ENCODE measurements at places on chromosomes 13 and 19.

DNA sequence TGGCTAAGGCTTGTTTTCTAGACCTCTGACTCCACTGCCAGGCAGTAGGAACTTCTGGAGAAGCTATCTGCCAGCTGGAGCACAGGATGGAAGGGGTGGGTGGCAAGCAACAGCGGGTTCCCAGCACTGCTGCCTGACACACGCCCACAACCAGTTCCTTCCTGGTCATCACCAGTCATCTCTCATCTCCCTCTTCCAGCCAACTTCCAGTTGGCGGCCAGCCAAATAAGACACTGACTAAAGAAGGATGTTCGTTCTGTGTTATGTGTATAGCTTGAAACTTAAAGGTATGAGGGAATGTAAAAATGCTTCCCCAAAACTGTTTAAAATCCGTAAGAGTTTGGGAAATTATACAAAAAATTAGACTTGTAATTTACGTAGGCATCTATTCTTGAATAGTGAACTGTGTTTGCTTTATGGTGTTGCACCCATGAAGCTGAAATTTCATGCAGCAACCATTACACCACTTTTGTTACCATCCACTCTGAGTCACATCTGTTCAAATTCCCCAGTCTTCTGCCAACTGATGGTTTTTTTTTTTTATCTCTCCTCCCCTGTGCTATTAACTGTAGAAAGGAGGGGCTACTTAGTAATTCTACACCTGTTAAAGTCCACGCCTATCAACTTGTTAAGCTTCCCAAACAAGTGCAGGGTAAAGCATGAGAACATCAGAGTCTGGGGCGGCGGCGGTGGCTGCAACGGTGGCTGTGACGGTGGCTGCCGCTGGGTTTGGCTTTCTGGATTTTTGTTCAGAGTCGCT lies 86.2 kb upstream of the FRY start:
- DNase-seq = no peak

DNA sequence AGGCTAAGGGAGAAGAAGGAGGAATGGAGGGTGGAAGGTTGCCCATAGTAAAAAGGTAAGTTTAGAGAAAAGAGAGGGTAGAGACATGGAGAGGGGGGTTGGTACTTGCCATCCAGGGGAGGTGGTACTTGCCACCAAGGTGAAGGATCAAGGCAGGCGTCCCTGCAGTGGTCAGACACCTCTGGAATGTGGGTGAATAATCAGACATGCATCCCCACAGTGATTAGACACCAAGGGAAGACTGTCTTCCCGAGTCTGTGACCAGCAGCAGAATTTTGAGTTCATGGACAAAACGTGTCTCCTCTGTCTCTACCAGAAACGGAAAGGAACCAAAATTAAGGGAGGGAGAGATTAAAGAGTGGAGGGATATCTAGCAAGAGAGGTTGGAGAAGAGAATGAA lies 27.1 kb upstream of the IGFL1 start:
- no peak for DNase-seq

GRCh38 chr13:102768909-102769308 lies 4.7 kb downstream of the TEX30 start:
- DNase-seq = no peak

GRCh38 chr19:17116996-17117702 lies 41.6 kb downstream of the MYO9B start:
- DNase-seq = no peak

Measured in retina (tissue), 1 donor.